ENCODE measurements at places on chromosomes 5 and 9.

DNA sequence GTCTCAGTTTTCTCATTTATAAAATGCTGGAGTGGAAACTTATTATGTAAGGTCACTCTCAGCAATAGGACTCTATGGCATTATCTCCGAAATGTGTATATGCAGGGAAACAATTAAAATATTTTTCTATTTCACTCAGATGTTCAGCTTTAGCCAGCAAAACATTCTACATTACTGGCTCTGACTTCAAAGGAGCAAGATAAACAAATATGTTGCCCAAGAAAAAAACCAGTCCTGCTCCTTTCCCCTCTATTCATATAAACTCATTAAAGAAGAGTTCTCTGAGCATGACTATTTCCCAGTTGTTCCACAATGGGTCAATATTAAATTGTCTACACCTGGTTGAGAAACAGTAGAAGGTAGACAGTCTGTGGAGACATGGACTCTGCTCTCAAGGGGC is 155.0 kb downstream of the NPR3 start:
- DNase-seq = no peak

DNA sequence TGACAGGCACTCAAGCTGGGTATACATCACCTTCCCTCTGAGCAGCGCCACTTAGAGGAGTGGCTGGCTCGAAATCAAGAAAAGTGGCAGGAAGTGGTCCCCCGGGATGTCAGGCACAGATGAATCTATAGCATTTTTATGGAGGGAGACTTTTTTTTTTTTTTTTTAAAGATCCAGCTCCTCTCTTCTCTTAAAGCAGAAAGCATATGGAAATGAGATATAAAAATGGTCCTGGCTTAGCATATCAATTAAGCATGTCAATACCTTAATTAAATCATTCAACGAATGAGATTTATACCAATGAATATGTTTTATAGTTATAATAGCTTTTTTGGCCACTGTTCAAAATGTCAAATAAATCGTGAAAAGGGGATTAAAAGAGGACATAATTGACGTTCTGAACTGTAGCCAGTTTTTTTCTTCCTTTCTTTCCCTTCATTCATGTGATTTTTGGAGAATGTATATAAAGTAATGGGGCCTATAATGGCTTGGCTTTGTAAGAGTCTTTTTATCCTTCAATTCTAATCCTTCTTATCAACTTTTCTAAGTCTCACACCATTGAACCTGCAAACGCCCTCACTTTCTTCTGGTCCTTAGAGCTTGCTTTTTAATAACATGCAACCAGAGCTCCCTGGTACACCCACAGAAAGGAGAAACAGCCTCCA is 319.2 kb upstream of the PANK3 start:
- no peak for DNase-seq

- DNase-seq = no peak
These were observed 40.5 kb upstream of the HMCN2 start for GRCh38 chr9:130225071-130225470.

- no peak for DNase-seq
These were observed 27.1 kb downstream of the FRMD3 start for GRCh38 chr9:83511051-83511450.

GRCh38 chr5:149766460-149767280 is 36.6 kb downstream of the PPARGC1B start:
- DNase-seq = no peak

DNA sequence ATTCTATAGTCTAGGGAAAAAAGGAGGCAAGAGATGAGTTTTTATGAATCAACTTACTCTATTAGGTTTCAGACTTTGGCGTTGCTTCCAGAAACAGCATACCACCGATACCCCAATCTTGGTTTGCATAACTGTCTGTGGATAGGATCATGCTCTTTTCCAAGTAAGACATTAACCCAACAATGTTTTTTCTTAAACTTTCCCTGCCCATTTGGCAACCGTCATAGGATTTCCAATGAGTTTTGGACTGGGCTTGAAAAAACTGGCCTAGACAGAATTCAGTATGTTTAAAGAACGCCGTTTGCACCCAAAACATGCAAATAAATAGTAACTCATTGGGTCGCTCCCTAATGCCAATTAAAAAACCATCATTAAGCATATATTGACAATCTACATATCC is 106.0 kb downstream of the SMIM23 start:
- no peak for DNase-seq

DNA sequence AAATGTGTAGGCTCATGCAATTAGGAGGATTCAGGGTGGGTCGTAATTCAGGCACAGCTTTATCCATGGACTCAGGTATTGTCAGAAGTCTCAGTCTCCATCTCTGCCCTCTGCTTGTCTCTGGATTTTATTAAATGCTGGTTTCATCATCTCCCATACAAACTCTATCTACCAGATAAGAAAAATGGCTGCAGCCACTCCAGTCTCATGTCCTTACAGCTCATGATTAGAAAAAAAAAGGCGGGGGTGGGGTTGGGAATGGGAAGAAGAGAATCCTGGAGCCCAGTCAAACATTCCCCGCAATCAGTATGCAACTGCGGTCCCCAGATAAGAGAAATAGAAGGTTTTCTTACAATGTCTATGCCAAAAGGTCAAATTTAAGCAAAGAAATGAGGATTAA is 7.6 kb upstream of the FBXO38 start:
- no peak for DNase-seq

GRCh38 chr5:68428231-68428811 is 212.8 kb downstream of the PIK3R1 start:
- no peak for DNase-seq

DNA sequence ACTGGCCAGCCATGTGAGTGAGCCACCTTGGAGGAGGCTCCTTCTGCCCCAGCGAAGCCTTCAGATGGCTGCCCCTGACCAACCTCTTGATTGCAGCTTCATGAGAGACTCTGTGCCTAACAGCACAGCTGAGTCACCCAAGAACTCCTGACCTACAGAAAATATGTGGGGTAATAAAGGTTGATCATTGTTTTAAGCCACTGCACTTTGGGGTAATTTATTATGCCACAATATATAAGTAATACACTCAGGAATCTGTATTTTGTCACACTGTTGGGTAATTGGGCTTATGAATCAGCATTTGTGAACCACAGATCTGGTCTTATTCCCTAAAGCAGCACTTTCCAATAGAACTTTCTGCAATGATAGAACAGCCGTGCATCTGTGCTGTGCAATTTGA is 24.4 kb upstream of the VDAC1 start:
- no peak for DNase-seq

- no peak for DNase-seq
These were observed at the start of gene PCDHB14 for GRCh38 chr5:141223112-141223783. Gene PCDHB14 (plus strand): TSS chr5:141223343. CDS start chr5:141223506, 163 bp downstream.

DNA sequence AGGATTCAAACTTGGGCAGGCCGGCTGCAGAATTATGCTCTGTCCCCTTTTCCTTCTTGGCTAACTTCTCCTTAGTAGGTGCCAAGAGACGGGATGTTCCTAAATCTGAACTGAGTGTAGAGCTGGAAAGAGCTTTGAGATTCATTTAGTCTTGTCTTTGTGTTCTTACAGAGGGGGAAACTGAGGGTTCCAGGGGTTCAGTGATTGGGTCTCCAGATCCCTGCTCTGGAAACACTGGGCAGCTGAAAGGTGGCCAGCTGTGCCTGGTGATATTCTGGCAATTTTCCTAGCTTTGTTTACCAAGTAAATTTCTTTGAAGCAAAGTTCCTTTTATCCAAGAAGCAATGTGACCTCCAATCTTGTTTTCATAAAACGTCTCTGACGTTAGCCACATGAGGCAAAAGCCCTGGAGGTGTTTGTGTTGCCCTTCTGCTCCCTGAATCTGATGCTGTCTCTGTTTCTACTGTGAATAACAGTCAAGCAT is 288.7 kb downstream of the ZSWIM6 start:
- DNase-seq = no peak

All from CD4-positive, alpha-beta T cell treated with Interleukin-6 for 4 hours (primary cell).